A673 (cell line): ENCODE measurements at places on chromosomes 7 and 10.
A peak's percentile ranks its signal among the peaks of the same experiment; 100 is the strongest.

- no peak for DNase-seq
Observed at GRCh38 chr7:109751241-109751640, 1181.6 kb downstream of the DNAJB9 start.

DNA sequence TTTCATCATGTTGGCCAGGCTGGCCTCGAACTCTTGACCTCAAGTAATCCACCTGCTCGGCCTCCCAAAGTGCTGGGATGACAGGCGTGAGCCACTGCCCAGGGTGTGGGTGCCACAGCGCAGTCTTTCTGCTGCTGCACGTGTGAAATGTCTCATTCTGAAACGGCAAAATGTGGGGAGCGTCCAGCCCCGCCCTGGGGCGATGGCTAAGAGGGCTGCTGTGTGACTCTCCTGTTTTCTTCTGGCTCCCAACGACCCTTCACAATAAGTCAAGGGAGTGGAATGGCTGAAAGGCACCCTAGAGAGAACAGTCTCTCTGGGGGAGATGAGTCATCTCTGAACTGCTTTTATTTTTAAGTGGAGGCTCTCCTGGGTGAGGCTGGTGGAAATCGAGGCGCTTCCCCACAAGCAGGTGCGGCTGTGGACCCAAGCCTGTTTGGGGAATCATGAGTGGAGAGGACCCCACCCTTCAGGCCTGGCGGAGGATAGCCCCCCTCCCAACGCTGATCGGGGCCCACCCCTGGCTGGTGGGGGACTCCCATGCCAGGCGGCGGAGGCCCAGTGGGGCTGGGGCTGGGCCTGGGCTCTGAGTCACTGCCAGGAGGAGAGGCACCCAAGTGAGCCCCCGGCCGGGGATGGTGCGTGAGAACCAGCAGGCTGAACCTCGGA is 18.0 kb downstream of the ADAP1 start:
- peak; percentile 73 for DNase-seq

DNA sequence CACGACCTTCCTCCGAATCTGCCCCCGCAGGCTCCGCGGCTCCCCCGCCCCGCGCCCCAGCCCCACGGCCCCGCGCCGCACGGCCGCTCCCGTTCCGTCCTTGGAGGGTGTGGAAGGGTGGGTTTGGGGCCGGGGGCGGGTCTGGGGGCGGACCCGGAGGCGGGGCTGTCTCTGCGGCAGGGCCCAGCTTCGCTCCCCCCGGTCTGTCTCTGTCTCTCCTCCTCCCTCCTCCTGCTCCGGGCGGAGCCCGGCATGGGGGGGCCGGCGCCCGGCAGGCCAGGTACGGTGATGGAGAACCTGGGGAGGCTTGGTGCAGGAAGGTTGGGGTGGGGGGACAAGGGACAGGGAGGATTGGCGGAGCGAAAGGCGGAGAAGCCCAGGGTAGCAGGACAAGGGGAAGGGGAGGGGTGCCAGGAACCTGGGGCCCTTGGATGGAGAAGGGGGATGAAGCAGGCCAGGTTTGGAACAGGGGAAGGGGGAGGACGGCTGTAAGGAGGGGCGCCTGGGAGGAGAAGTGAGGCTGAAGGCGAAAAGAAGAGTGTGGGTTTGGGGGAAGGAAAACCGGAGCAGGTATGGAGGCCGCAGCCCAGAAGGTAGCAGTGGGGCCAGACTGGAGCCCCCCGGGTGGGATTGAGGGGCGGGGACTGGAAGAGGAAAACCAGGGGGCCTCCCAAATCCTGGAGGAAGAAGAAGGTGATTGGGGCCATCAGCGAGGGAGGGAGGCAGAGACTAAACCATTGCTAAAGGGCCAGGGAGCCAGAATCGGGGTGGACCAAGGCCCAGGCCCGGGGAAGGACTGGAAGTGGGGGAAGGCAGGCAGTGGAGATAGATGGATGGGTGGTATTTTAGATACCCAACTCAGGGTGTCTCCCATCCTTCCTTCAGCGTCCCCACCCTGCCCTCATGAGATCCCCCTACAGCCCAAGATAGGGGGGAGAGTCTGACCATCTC is at the start of gene NYAP1:
Gene NYAP1 (plus strand): TSS at position 206 of the 951 bp plus-strand sequence. CDS start 1,385 bp downstream, outside the sequence.
- peak; percentile 73 for DNase-seq

- no peak for DNase-seq
Observed at GRCh38 chr10:96280859-96281258, 9.5 kb upstream of the BLNK start.

DNA sequence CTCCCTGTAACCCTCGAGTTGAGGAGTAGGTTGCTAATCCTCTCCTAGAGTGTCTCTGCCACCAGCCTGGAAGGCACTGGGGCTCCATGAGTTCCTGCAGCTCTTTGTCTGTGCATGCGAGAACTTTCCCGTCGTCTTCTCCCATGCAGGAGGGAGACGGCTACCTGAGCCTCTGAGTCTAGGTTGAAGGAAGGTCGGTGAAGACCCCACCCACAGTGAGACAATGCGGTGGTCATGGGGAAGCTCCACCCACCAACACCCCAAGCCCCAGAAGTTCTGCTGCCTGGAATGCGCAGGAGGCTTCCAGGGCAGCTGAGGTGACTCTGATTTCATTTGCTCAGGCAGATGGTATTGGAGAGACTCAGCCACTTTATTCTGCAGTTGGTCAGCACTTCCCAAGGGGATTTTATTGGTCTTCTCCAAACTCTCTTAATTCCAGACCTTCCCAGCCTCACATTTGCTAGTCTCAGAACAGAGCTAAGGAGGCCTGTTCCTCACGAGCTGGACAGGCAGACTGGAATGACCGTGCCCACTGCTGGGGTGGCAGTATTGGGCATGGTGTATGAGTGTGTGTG is 36.5 kb downstream of the PTPRE start:
- no peak for DNase-seq
